Stimulated activated CD8-positive, alpha-beta memory T cell treated with anti-CD3 and anti-CD28 coated beads, Interleukin-7, amount 100 ng/mL, for 4 hours (primary cell): ENCODE measurements at places on chromosomes 5 and 9.

DNA sequence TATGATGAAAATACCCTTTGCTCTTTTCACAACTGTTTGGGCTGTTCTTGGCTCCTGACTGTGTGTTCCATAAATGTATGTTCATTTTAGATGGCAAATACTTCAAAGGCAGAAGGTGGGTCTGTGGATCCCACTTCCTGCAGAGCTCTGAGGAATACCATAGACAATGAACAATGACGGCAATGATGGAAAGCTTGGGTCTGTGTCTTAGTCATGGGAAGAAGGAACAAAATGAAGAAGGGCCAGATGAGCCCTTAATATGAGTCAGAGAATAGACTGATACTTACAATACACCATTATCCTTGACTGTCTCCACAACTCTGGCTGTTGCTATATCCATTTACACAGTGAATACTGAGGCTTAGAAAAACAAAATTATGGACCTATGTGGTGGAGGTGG, 126.0 kb downstream of the SLIT3 start:
- no peak for DNase-seq

DNA sequence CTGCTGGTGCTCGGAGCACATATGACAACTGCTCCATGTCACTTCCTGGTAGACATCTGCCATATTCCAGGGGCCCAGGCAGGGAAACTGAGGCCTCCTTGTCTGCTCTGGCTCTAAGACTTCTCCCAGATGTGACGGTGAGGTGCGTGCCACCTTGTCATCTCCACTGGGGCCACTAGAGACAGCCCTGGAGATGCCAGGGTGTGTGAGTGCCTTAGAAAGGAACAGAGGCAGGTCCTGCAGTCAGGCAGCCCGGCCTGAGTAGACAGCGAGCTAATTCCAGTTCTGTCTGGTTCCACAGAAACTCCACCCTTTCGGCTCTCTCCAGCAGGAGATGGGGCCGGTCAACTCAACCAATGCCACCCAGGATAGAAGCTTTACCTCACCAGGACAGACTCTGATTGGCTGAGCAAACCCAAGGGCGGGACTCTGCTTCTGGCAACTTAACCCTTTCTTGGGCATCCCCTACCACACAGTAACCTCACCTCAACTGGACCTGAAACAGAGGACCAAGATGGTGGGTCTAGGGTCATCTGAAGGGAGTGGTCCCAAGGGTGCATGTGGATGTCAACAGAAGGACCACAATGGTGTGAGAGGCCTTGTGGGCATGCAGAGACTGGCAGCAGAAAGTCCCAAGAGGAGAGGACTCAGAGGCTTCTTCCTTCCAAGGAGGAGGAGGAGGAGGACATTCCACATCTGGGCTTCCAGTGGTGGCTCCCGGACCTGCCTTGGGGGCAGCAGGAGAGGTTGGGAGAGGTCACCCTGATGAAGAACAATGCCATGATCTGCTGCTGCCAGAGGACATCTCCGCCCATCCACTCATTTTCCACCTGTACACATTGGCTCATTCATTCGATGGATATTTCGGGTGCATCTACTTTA, 77.7 kb downstream of the RGS3 start:
- no peak for DNase-seq

DNA sequence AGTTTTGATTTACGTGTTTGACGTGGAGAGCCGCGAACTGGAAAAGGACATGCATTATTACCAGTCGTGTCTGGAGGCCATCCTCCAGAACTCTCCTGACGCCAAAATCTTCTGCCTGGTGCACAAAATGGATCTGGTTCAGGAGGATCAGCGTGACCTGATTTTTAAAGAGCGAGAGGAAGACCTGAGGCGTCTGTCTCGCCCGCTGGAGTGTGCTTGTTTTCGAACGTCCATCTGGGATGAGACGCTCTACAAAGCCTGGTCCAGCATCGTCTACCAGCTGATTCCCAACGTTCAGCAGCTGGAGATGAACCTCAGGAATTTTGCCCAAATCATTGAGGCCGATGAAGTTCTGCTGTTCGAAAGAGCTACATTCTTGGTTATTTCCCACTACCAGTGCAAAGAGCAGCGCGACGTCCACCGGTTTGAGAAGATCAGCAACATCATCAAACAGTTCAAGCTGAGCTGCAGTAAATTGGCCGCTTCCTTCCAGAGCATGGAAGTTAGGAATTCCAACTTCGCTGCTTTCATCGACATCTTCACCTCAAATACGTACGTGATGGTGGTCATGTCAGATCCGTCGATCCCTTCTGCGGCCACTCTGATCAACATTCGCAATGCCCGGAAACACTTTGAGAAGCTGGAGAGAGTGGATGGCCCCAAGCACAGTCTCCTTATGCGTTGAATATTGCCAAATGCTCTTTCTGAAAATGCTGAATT, 850 bp downstream of the RRAGA start:
- DNase-seq = no peak

GRCh38 chr9:94872891-94873511, 146.5 kb downstream of the AOPEP start:
- DNase-seq = no peak

DNA sequence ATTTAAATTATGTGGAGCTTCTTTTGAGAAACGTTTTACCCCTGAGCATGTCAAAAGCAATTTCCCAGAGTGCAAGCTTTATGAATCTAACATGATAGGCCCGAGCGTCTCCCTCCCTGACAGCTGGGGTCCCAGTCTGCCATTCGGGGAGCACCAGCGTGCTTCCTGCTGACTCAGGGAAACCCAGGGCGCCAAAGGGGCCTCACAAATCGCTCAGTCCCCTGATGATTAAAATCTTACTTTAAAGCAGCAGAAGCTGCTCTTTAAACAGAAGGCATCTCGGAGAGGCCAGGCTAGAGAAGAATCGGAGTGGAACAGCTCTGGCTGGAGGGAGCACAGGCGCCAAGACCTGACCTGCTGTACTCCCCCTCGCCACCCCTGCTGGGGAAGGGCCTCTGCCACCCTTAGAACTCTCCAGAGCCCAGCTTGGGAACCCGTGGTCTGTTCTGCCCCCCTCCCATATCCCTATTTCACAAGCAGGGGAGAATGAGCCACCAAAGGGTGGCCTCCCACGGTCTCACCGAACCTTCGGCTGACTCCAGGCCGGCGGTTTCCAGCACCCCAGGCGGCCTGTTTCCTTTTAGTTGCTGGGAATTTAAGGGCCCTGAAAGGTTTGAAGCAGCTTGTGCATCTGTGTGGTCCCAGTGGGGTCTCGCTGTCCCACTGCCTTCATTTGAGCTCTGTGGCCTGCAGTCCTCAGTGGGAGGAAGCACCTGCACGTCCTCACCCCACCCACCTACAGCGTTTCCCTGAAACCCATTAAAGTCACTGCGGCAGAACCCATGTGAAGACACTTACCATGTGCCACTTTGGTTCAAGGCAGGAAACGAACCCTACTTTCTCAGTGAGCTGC, 147.6 kb downstream of the COL23A1 start:
- no peak for DNase-seq

DNA sequence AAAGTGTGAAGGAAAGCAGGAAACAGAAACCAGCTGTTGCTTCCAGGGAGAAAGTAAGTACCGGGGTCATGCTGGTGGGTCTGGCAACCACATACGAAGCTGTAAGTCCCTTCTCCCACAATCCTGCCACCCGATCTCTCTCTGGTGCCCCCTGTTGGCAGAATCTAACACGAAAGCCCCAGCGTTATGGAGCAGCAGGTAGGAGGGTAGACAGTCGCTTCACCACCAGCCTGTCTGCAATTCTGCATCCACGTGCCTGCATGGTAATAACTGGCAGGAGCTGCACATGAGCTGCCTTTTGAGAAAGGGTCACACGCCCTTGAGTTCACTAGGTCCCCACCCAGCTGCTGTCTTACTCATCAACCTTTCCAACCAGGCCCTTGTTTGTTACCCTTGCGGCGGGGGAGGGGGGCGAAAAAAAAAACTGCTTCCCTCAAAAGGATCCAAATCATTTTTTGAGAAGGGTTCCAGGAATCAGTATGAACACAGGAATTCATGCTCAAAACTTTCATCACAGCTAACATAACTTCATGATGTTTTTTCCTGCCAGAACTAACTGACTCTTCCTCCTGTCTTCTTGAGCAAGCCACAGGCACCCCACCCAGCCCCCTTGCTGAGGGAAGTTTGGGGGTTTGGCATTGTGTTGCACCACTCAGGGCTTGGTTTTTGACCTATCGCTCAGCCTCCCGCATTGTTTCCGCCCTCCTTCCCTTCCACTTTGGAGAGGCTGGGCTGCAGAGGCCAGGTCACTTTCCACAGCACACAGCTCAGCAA, 19.6 kb upstream of the TMEM252 start:
- DNase-seq = peak; percentile 3

DNA sequence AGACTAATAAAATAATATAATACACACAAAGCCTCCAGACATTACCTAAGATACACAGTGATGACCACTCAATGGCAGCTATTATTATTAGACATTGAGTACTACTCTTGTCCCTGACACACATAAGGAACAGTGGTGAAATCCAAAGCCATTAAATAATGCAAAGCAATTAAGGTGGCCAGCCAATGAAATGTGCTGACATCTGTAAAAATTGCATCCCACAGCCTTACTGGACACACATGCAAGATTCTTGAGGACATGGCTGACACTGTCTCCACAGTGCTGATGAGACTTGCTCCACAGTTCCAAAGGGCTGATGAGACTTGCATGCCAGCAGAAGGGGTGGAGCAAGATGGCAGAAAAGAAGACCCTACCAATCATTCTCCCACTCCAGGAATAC, 447.5 kb downstream of the IRX1 start:
- DNase-seq = no peak

- no peak for DNase-seq
Observed at GRCh38 chr5:177234841-177235240, 68.7 kb downstream of the RAB24 start.

- no peak for DNase-seq
Observed at GRCh38 chr9:101265261-101265660, 119.5 kb downstream of the BAAT start.

GRCh38 chr5:65816729-65817128, 94.7 kb downstream of the NLN start:
- no peak for DNase-seq

DNA sequence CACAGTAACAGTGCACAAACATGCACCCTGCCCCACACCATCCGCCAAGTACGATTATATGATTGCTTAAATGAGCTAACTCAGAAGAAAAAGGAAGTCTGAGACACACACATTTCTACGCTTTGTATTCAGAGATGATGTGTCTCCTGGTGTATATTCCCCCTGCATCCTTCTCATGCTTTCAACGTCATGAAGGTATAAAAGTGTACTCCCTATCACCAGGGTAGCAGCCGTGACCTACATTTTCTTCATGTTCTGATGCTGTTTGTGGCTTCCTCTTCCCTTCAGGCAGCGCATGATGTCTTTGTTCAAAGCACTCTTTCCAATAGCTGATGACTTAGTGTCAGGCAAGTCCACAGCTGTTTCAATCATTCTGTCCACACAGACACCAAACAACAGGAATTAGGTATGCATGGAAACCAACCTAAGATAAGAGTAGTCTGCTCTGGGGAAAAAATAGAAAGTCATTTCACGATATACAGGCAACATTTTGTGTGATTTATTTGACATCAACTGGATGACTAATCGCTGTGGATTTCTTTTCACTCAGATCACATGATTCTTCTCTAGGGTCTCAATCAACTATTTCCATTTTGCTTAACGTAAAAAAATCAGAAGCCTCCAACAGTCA, 269.4 kb upstream of the PTGER4 start:
- DNase-seq = peak; percentile 46

GRCh38 chr9:22100626-22101025, 91.5 kb upstream of the CDKN2B start:
- DNase-seq = no peak

GRCh38 chr9:105039175-105039799, 111.3 kb upstream of the ABCA1 start:
- DNase-seq = no peak

DNA sequence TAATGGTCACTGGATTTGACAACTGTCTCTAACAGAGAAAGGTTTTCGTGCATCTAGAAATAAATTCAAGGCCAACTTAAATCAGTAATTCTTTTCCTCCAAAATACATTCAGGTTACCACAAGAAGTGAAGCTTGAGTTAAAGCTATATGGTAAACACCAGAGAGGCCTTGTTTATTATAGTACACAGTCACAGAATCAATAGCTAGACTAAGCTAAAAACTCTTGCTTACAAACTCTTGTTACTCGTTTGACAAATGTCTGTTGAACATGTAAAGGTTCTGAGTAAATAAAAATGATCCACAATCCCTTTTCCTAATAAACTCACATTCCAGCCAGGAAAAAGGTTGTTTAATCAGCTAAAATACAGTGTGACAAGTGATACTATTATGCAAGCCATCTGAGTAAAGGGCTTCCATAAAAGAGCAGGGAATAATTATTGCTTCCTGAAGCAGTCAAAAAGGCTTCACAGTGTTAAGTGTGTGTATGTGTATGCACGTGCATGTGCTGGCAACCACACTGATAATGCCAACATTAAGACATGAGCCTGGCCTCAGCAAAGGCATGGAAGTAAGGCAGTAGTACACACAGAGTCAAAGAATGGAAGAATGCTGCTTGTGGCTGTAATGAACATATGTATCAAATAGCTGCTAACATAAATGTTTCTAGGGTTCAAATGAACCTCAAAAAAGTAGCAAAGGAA, 12.8 kb downstream of the PTAR1 start:
- no peak for DNase-seq

- no peak for DNase-seq
Observed at GRCh38 chr9:114317665-114318357, 5.1 kb upstream of the ORM1 start.

DNA sequence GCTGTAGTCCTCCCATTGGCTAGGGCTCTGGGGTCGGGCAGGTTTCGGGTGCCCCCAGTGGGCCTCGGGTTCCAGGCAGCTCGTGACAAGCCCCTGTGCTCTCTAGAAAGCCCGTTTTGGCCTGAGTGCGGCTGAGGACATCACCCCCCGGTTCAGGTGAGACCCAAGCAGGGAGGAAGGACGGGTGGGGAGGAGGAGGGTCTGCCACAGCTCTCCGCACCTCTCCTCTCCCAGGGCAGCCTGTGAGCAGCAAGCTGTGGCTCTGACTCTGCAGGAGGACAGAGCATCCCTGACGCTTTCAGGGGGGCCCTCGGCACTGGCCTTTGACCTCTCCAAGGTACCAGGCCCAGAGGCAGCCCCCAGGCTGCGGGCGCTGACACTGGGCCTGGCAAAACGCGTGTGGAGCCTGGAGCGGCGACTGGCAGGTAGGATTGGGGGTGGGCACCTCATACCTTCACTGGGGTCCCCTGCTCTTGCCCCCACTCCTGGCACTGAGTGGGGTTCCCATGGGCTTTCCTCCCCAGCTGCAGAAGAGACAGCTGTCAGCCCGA, 672 bp downstream of the PAXX start:
- DNase-seq = no peak

GRCh38 chr5:181203777-181204112, 1.3 kb downstream of the TRIM7 start:
- no peak for DNase-seq

DNA sequence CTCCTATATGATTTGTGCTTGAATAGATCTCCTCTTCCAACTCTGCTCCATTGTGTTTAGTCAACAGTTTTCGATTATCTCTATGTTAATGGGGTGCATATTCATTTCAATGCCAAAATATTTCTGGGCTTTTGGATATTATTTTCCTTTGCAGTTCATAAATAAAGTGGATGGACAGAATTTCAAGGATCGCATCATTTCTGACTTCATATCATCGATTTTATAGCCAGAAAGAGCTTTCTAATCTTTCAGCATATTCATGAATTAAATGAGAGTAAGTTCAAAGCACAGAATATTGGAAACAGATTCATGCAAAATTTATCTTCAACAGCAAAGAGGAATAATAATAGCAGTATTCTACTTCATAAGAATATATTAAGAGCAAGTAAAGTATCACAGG, 60.0 kb upstream of the MINAR2 start:
- no peak for DNase-seq
